DMS 273 treated with DMSO at 0.1 percent for 48 hours (cell line): ENCODE measurements at places on chromosomes 2 and 18.

DNA sequence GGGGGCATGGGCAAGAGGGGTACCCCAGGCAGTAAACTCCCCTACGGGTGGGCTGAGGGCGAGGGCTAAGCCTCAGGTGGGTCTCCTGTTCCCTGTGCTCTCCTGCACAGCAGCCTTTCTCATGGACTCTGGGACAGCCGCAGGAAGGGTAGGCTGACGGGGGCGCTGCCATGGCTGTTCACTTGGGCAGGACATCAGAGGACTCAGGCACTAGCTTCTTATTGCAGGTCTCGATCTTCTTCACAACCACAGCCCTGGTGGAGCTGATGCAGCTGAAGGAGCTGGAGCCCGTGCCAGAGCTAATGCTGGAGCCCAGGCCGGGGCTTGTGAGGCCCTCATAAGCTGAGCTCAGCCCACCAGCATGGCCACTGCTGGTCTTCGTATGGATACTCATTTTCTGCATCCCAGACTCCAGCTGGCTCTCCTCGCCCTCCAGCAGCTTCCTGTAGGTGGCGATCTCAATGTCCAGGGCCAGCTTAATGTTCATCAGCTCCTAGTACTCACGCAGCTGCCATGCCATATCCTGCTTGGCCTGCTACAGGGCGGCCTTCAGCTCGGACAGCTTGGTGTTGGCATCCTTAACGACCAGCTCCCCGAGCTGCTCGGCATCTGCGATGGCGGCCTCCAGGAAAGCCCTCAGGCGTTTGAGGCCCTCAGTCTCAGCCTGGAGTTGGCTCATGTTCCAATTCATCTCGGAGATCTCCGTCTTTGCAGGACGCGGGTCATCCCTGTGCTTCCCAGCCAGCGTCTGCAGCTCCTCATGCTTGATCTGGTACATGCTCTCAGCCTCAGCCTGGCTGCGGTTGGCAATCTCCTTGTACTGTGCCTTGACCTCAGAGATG lies 359.8 kb upstream of the SETBP1 start:
- no peak for DNase-seq

- DNase-seq: no peak
Observed at GRCh38 chr2:65129286-65129825, 550 bp downstream of the RAB1A start.

DNA sequence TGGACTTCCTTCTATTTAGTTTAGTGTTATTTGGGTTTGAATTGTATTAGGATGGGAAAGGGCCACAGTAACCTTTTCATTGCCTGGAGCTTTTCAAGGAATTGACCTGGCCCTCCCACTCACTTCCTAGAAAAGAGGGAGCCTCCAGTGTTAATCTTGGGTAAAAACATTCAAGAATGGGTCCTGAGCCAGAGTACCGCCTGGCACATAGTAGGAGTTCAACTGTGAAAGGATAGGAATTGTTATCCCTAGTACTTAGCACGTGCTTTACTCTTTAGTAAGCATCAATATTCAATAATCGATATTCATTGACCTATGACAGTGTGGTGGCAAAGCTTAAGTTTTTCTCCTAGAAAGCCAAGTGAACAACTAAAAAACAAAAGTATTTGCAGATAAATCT lies 179.9 kb downstream of the IRS1 start:
- no peak for DNase-seq

DNA sequence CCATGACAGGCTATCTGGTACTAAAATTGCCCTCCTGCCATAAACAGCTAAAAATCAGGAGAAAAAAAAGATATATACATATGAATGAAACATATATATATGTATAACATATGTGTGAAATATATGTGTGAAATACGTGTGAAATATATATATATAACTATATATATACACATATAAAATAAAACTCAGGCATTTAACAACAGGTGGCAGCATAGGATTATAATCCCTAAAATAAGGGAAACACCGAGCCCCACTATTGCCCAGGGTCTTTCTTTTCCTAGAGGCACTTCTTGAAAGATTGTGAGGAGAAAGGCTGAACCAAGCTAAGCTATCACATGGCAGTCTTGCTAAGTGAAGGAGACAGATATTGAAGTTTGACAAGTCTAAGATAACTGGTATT lies 65.9 kb upstream of the CYTIP start:
- DNase-seq: no peak

DNA sequence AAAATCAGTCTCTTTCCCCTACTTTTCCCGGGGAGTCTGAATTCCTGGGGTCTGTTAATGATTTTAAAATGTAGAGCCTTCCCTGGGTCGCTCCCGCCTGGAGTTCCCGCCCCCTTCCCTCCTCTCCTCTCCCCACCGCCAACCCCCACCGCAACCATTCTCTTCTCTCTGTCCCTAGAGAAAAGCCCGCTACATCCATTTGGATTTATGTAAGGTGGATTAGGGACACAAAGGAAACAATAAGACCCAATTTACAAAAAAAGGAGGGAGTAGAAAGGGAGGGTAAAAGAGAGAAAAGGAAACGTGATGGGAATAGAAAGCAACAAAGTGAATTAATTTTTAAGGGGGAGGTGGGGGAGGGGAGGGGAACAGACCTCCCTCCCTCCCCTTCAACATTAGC lies 2.2 kb downstream of the EPHA4 start:
- no peak for DNase-seq

GRCh38 chr2:124478761-124479160 lies 453.7 kb downstream of the CNTNAP5 start:
- no peak for DNase-seq
